ENCODE measurements at places on chromosomes 5 and 9.

DNA sequence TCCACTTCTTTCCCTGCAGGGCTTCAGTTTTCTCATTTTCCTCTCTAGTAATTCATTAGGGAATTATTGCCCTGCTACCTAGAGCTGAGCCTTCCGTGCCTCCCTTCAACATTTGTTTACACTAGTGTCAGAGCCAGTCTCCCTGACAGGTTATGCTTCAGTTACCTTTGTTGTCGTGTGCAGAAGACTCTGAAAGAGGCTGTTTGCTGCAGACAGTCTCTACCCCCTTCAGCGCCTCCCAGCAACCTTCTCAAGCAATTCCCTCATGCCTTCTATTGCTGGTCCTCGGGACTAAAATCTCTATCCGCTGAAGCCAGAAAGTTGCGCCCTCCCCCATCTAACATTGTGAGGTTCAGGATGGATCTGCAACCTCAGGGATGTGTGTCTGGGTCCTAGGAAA, 12.8 kb downstream of the RALGPS1 start:
- DNase-seq: no peak

- DNase-seq: no peak
Measured at GRCh38 chr9:9598723-9599122, 1014.1 kb downstream of the PTPRD start.

GRCh38 chr9:134227451-134228411, 63.4 kb upstream of the RNU6ATAC start:
- DNase-seq: no peak

DNA sequence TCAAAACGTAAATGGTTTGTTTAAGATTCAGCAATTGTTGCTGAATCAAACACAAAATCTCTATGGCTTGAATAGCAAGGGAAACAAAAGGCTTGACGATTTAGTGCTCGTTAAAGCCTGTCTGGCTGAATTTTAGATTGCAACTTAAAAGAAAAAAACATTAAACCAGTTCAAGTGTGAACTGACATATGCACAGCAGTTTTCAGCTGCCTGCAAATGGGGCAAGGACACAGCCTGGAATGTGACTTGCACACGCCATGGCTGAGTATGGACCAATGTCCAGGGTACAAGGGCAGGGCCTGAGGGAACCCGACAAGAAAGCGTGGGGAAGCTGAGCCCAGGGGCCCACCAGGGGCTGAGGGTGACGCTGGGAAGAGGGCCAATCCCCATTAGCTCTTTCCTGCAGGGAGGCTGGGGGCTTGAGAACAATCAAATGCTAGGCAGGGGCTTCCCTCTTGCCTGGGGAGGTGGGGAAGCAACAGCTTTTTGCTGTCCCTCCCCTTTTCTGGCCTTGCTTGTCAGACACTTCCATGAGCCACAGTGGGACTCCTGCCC, 89.6 kb upstream of the LRRTM2 start:
- no peak for DNase-seq

GRCh38 chr9:126935630-126936029, 21.0 kb downstream of the RALGPS1 start:
- DNase-seq: no peak

DNA sequence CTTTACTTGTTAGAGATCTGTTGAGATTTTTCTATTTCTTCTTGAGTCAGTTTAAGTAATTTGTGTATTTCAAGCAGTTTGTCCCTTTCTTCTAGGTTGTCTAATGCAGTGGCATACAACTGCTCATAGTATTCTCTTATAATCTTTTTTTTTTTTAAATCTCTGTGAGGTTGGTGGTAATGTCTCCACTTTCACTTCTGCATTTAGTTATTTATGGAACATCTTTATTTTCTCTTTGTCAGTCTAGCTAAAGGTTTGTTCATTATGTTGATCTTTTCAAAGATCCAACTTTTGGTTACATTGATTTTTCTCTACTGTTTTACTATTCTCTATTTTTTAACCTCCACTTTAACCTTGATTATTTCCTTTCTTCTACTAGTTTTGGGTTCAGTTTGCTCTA, 13.8 kb downstream of the FOXE1 start:
- DNase-seq: no peak
